ENCODE measurements at places on chromosomes 12 and 14.

DNA sequence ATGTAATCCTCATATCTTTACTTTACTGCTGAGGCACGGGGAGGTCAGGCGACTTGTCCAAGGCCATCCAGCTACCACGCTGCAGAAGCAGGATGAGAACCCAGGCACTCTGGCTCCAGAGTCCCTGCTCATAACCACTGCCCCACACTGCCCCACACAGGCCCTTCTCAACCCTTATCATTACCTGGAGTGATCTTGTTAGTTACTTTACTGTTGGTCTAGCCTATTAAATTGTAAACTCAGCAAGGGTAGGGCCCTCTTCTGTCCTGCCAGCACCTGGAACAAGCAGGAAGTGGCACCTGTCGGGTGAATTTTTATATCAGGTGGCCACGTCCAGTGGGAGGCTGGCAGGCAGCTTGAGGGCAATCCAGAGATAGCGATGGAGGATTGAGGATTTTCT, 12.2 kb downstream of the FAIM2 start:
- DNase-seq = no peak

DNA sequence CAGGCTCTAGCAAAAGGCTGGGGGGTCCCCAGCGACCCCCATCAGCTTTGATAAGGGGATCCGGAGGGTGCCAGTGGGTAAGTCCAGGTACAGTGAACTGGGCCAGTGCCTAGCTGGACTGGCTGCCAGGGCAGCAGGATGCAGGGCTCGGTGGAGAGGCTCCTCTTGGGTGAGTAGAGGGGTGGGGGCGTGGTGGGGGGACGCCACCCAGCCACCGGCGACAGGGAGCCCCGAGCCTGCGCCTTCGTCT, 171 bp downstream of the RAPGEF3 start:
- no peak for DNase-seq

DNA sequence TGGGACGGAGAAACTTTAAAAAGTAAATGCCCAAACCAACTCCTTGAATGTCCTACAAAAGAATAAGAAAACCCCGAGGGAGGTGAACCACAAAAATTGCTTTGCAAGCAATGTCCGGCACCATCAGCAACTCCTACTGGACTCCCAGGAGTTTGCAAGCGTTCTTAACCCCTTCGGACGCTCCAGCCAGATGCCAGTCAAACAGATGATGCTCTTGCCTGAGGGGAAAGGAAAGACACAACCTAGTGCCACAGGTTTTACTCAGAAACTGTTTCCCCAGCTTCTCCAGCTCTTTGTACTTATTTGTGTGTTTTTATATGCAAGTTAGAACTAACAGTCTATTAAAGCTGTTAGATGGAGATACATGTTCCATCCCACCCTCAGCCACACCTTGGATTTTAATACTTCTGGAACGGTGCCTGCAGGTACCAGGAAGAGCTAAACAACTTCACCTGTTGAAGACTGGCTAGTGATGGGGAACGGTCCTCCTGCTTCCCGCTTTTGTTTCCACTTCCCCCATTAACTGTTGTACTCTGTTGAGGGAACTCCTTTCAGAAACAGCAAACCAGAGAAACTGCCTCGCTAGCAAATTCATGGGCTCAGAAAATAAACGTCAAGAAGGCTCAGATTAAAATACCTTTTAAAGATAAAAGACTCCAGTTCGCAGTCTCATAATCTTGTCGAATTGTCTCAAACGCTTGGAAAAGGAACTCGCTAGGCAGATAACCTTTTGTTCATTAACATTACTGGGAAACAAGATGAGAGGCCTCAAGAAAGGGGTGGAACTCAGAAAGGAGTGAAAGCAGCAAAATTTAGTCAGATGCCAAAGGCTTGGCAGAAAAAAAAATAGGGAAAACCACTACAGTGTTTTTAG, 1.1 kb upstream of the FERMT2 start:
- no peak for DNase-seq

DNA sequence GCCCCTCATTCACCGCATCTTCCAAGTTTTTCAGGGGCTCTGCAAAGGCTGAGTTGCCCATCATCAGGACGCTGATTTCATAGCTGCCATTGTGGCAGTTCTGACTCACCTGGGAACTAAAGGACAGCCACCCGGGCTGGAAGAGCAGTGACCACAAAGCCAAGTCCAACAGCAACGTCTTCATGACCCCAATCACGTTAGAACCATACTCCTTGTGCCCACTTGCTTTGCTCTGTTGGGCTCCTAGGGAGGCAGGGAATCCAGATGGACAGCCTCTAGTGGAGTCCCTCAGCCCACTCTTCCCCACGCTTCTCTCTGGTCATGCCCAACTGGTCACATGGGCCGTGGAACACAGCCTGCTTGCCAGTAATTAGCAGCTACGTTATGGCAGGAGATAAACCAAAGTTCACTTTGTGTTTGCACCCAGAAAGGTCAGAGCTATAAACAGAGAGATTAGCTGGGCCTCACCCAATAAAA, at the start of gene GUCY2C:
GUCY2C (minus strand) TSS at position 335 of the 477 bp plus-strand sequence; CDS start at position 184, 151 bp downstream.
- DNase-seq = no peak

DNA sequence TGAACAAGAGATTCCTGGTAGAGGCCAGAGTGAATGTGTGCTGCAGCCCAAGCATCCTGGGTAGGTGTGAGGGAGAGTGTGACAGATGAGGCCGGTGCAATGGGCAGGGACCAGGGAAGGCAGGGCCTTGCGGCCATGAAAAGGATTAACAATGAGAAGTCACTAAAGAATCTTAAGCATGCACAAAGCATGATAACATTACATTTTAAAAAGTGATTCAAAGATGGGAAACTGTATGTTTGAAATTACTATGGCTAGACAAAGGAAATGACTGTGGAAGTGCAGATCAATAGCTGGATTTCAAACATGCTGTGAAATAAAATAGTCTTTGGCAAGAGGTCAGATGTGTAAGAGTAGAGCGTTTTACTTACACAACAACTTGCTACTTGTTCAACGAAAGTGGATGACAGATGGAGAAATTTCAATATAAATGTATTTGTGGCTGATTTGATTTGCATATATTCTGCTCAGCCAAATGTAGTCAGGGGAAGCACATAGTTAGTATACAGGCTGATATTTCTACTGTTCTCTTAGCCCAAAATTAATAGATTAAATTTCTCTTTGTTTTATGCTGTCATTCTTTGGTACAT, 175.5 kb downstream of the CCDC59 start:
- no peak for DNase-seq
